ENCODE measurements at places on chromosomes 12 and 14.

DNA sequence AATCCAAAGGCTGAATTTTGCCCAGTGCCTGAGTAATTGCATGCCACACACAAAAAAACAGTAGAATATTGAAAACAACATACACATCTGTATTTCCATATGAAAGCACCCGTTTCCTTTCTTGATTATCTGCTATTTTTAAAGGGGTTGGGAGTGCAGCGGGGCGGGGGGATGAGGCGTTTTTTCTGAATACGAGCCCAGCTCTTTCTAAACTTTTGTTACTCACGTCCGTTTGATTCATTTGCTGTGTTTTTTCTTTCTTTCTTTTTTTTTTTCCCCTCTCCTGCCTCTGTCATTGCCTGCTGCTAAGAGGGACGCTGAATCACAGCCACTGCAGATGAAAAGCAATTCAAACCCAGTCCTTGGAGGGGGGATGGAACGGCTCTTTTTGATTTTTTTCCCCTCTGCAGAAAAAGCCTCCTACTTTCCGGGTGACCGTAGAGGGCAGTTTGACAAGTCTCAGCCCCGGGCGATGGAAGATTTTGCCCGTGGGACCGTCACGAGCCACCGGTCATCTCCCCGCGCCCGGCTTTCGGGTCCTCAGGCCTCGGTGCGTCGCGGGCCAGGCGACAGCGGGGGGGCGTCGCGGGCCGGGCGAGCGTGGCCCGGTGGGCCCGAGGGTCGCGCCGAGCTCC lies 572 bp upstream of the RASSF8 start:
- peak; percentile 82 for DNase-seq

- DNase-seq = no peak
Measured at GRCh38 chr12:16604596-16605252, 1.2 kb downstream of the LMO3 start.

GRCh38 chr14:51118993-51119392 lies 24.1 kb upstream of the TRIM9 start:
- DNase-seq = no peak

- DNase-seq = no peak
Measured at GRCh38 chr12:19012965-19013364, 116.6 kb upstream of the PLEKHA5 start.

GRCh38 chr14:36362648-36363047 lies 42.2 kb upstream of the MBIP start:
- no peak for DNase-seq

- no peak for DNase-seq
Measured at GRCh38 chr14:98906123-98906995, 365.6 kb downstream of the BCL11B start.

- no peak for DNase-seq
Measured at GRCh38 chr14:92447416-92448197, 66.0 kb upstream of the RIN3 start.

- peak; percentile 20 for DNase-seq
Measured at GRCh38 chr14:59677771-59678231, 101.2 kb upstream of the CCDC175 start.

DNA sequence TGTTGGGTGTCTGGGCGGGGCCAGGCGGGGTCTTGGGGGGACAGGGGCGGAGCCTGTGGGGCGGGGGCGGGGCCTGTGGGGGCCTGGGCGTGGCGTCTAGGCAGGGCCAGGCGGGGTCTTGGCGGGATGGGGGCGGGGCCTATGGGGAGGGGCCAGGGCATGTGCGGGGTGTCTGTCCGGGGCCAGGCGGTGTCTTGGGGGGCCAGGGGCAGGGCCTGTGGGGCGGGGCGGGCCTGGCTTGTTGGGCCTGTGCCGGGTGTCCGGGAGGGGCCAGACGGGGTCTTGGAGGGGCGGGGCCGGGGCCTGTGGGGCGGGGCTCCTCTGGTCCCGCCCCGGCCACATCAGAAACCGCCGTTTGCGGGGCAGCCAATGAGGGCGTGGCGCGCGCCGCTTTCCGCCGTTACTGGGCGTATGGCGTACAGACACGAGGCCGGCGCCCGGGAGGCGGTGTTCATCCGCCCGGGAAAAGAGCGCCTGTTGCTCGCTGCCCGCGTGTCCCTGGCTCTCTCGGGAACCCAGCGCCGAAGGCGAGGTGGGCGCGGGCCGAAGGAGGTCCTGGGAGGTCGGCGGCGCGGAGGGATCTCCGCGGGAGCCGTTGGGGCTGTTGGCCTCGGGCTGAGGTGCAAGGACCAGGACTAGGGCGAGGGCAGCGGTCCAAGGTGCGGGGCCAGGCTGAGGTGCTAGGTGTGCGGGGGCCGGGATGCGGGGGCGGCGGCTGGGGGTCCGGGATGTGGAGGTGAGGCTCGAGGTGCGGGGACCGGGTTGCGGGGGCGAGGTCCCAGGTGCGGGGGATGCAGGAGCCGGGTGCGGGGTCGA lies at the start of gene PIWIL1:
Gene PIWIL1 (plus strand): TSS at position 400 of the 816 bp plus-strand sequence. CDS start 4,705 bp downstream, outside the sequence.
- no peak for DNase-seq

DNA sequence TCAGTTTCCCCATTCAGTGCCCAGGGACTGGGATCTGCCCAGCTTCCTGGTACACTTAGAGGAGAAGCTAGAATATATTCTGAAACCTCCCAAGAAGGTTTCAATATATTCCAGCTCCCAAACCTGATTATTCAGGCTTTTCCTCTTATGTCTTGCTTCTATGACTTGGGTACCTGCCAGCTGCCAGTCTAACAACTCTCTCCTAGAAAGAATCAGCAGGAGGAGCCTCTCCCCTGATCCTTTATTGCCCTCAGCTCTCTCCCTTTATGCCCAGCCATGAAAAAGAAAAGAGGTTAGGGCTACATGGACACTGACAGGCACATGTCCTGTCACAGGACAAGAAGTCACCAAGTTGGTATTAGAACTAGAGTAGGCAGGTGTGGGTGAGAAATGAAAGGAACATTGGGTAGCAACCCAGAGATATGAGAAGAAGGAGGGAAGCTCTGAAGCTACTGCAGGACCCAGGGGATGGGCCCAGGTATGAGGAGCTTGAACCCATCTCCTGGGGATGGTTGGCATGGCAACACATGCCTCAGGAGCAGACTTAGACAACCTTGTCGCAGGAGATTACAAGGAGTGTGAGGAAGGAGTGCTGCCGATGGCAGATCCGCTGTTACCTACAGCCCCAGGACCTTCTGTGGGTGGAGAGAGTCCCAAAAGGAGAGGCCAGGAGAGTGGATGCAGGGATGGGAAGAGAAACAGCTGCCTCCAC lies 2.0 kb upstream of the CACNB3 start:
- no peak for DNase-seq

- no peak for DNase-seq
Measured at GRCh38 chr14:50212726-50213125, 18.7 kb downstream of the SOS2 start.

DNA sequence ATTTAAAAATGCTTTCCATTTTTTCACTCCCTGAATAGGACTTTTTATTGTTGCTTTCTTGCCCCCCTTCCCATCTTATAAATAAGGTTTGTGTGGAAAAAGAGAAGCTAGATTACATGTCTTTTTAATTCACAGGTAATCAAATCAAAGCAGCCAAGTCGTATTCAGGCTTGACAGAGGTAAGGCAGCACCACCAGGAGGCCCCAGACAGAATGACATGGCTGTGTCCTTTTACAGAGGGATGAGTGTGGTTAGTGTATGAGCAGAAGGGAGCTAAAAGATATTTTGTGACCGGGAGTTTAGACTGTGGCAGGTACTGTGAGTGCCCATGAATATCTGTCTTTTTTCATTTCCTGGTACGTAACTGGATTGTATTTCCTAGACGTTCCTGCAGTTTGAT lies 596.1 kb downstream of the ETNK1 start:
- no peak for DNase-seq

DNA sequence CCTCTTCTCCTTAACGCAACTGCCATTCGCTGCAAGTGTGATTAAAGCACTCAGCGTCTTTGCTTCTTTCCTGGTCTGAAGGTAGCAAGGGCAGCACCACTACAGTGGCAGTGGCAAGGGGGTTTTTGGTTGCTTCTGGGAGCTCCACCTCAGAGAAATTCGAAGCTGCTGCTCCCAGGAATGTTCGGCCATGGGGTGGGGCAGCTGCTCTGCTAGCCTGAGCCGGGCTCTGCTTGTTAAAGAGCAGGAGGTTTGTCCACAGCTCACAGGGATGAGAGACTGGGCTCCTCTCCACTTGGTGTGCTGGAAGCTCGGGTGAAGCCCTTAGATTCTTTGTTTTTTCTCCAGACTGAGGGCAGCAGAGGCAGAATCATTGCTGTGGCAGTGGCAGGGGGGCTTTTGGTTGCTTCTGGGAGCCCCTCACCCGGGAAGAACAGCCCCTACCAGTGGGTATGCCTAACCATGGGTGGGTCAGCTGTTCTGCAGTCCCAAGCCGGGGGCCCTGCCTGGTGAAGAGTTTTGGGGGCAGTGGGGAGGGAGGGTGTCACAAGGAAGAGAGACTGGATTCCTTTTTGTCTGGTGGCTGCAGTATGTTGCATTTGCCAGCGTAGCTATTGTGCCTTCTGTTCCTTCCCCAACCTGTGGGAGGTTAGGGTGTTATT lies 340.2 kb downstream of the AEBP2 start:
- DNase-seq = no peak

- peak; percentile 37 for DNase-seq
Measured at GRCh38 chr12:124993626-124994436, at the start of gene BRI3BP. Gene BRI3BP (plus strand): TSS chr12:124993645. CDS start chr12:124993791, 146 bp downstream.

GRCh38 chr14:55238019-55238680 lies 33.1 kb upstream of the FBXO34 start:
- no peak for DNase-seq

DNA sequence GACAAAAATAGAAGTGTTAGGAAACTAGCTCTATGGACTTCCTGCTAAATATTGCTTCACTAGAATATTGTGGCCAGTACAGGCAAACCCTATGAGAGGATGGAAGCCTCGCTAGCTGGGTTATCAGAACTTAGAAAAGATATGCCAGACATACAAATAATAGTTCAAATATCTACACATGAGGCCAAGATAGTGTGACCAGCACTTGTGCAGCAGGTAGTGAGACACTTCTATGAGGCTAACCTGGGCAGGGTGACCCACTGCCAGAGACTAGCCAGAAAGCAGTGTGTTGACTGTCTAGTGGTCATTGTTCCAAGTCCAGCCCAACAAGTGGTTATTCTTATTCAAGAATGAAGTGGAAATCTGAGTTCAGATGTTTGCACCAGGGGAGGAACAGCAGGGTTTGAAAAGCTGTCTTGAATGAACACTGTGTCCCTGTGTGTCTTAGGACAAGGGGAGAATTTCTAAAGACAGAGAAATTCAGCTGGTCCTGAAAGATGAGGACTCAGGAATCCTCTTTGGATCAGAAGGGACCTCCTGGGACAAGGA lies 16.3 kb downstream of the TSPAN8 start:
- no peak for DNase-seq

- no peak for DNase-seq
Measured at GRCh38 chr12:89880690-89881350, 172.2 kb upstream of the ATP2B1 start.

All from IMR-90 (cell line).